ENCODE measurements at places on chromosomes 5 and 9. TPM values are rescaled to one million over a fixed set of nuclear protein-coding genes. Genes with fewer than 3 reads are reported as not detected.

Gene PCDHA8
- 0.49 TPM for total RNA-seq

Gene ASPN
- total RNA-seq, result 40.9 TPM

Gene C9orf153
- 0.23 TPM for total RNA-seq

Gene ARSI
- 2.2 TPM for total RNA-seq

Gene MTX3
- total RNA-seq, result 17.0 TPM

Gene ANKRD31
- 0.17 TPM for total RNA-seq

DNA sequence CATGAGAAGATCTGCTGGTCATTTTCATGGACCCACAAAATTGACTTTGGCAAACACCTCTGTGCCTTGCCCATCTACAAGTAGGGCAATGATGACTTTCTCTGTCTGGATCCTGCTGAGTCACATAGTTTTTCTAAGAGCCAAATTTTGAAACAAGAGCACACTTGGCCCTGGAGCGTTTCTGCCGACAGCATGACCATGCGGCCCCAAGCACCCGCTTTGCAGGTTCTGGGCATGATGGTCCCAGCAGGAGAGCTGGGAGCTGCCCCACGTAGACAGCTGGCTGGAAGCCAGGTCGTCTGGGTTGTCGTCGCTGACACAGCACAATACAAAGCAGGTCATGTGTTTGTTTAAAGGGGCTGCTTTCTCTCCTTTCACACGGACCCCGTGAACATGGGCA is 159.8 kb downstream of the SYK start:
- DNase-seq, result no peak

GRCh38 chr9:131984564-131984963 is 95.1 kb downstream of the MED27 start:
- DNase-seq, result no peak

GRCh38 chr9:127390248-127390545 is 6.8 kb upstream of the SLC2A8 start:
- DNase-seq, result no peak

DNA sequence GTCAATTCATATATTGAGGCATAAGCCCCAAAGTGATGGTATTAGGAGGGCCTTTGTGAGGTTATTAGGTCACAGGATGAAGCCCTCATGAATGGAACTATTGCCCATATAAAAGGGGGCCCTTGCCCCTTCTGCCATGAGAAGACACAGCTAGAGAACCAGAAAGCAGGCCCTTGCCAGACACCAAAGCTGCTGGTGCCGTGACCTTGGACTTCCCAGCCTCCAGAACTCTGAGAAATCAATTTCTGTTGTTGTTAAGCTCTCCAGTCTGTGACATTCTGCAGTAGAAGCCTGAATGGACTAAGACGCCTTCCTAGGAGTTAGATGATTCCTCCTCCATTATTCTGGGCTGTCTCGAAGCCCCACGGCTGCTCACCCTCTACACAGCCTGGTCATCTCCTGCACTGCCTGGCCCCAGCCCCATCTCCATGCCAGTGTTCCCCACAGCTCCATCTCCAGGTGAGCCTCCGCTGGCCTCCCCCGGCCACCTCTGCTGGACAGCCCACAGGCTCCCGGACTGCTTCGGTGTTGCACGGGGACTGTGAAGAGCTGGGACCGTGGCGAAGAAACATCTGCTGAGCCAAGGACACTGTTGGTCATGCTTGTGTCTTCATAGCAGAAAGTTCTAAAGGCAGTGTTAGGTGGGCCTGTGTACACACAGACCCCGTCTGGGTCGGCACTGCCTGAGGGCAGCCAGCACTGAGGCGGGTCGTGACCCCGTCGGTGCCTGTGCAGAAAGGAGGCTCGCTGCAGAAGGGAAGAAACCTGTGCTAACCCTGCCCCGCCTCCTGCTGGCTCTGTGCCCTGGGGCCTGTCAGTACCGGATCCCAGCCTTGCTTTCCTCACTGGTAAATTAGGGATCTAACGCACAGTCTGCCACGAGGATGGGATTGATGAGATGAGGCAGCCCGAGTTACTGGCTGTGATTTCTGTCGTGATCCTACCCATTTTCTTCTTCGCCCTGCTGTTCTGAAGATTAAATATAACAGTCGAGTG is 55.1 kb upstream of the CNOT6 start:
- DNase-seq, result no peak

DNA sequence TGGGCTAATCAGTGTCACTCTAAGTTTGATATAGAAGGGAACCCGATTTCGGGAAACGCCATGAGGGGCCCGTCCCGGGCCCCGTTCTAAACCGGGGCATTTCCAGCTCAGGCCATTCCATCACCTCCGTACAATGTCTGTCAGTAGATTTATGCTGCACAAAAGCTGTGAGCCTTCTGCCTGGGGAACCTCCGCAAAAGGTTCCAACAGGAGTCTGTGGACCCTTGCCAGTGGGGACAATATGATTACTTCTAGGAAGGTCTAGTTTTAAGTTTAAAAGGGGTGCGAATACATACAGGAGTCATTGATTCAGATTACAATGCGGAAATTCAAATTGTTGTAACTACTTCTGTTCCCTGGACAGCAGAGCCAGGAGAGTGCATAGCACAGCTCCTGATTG is 57.6 kb downstream of the RAPGEF1 start:
- DNase-seq, result no peak

DNA sequence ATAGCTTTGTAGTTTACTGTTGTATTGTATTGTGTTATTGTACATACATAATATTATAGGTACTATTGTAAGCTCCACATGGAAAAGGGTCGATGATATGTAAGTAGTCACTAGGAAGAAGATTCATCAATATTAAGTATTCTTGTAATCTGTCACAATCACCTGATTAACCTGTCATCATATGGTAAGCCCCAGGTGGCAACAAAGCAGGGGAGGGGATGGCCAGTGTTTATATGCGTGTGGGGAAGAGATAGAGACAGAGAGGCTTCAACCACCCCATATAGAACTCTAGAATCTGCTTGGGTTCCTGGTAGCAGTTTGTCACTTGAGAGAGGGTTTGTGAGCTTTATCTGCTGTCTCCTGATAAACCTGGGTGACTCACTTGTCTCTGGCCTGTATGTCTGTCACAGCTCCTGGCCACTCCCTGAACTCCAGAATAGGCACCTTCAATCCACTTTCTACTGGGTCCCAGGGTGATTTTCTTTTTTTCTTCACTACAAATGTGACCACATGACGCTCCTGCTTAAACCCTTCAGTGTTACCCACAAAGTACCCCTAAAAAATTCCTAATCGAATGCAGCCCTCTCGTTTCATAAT is 48.9 kb upstream of the CPEB4 start:
- DNase-seq, result no peak

- no peak for DNase-seq
These were observed 16.5 kb downstream of the GARNL3 start for GRCh38 chr9:127280880-127281660.

GRCh38 chr9:95627802-95628201 is 111.0 kb upstream of the PTCH1 start:
- no peak for DNase-seq

DNA sequence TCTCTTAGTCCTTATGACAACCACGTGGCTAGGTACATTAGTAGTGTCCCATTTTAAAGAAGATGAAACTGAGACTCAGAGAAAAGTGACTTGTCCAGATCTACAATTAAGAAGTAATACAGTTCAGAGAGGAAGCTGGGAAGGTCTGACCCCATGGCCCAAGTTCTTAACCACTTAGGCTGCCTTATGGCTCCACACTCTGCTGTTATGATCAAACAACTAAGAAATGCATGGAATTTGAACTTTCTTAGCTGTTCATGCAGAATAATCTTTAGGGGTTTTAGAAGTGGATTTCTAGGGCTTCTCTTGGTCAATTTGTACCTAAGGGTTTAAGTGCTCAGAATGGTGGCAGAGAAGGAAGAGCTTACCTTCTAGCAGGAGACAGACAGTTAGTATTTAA is 128.0 kb upstream of the MSX2 start:
- no peak for DNase-seq

DNA sequence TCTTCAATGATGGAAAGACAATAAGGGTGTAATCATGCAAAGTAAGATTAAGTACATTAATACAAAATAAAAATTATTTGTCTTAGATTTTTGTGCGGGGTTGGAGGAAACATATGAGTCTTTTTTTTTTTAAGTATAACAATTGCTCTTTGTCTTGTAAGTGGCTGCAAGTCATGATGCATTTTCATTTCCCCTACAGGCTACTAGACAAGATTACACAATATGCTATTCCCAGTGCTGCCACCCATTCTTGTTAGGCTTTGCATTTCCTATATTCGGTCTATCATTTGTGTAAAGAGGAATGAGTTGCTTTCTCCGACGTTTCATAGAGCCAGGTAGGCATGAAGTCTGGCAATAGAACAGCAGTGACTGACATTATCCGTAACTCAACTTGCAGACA is 294.2 kb upstream of the CYLC2 start:
- DNase-seq, result no peak

GRCh38 chr9:318646-319045 is 104.0 kb downstream of the DOCK8 start:
- no peak for DNase-seq

GRCh38 chr9:88653406-88653805 is 118.4 kb downstream of the NXNL2 start:
- no peak for DNase-seq

Measured in mucosa of gallbladder (tissue), 1 donor.